Stimulated activated naive CD8-positive, alpha-beta T cell treated with anti-CD3 and anti-CD28 coated beads, Interleukin-15, amount 100 ng/mL, for 72 hours (primary cell): ENCODE measurements at places on chromosomes 3 and 15.
A peak's percentile ranks its signal among the peaks of the same experiment; 100 is the strongest.

- DNase-seq = peak; percentile 93
Observed at GRCh38 chr3:48656061-48656840, 6.4 kb downstream of the CELSR3 start.

DNA sequence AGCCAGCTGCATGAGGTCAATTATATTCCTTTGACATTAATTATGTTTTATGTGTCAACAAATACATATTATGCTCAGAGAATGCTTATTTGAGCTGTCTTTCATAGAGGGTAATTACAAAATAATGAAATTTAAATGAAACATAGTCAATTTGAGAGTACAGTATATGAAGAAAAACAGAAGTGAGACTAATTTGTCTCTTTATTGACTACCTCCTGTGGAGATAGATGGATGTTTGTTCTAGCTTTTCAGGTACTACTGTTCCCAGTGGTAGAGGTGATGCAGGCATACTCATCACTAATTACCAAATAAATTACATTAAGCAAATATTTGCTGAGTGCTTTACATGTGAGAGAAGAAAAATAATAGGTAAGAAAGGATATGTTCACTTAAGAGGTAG is 1129.6 kb downstream of the OTOL1 start:
- no peak for DNase-seq

GRCh38 chr3:133428552-133428951 is 28.7 kb downstream of the BFSP2 start:
- DNase-seq = no peak

- no peak for DNase-seq
Observed at GRCh38 chr15:40340038-40340739, 550 bp downstream of the CCDC9B start.

DNA sequence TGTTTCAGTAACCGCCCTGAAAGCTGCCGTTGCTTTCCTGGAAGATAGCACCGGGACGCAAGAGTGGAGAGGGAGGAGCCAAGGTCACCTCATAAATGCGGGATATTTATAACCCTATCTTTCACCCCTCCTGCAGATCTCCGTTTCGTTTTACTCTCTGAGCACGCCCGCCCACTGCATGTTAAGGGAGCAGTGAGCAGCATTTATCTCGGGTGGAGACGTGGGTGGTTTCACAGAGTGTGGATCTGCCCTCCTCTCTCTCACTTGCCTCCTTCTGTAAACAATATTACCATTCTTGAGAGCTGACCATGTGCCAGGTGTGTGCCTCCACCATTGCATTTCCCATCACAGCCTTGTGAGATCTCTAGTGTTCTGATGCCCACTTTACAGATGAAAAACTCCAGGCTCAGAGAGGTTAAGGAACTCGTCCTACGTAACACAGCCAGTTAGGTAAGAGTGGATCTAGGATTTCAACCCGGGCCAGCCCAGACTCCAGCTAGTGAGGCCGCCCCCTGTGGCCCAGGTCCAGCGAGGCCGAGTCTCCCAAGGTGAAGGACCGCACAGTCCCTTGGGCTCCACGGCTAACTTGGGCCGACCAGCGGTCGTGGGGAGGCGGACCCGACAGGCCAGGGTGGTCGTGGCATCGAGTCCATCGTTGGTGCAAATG is 16.9 kb upstream of the SEMA4B start:
- no peak for DNase-seq

DNA sequence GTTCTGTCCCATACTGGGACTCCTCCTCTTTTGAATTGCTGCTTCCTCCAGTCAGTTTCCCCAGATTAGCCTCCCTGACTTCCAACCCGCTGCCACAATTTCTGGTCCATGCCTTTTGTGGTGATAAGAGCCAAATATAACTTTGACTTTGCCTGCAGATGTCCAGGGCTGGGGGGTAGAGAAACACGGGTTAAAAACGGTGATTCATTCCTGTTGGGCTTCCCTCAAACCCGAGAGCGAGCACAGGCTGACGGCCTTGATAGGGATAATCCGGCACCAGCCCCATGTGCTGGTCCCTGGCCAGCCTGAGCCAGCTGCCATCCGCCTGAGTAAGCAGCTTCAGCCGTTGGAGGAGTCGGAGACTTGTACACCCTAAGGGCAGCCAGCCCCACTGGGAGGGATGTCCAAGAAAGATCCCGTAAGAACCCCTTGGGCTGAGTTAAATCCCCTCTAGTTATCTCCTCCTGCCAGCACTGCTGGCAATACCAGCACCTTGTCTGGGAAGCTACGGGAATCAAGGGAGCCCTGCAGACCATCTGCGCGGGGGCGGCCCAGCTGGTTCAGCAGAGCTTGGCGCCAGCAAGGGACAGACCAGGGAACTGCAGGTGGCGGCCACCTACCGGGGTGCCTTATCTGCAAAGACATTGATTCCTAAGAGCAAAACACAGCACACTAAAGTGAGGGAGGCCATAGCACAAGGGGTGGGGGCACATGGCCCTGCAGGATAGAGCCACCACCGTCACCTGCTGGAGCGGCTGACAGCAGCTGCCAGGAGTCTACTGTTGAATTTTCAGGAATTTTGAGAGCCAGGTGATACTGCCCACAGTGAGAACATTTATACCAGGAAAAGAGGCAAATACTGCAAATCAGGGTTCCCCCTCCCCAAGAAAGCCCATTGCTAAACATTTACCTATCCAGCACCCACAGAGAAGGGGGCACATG is 18.1 kb downstream of the CSPG4 start:
- DNase-seq = no peak

DNA sequence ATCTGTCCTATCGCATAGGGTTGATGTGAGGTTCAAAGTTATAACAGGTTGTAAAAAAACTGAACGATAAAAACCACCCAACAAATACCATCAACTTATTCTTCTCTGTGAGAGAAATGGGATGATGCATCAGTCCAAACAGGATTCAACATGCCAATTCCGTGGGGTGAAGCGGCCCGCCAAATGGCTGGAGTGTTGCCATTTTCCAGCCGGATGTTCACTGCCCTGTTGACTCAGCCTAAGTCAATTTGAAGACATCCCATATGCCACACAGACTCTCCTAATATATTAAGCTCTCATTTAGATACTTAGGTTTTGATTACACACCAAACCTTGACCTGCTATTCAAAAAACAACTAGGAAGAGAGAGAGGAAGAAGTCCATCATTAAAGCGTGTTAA is 311.1 kb downstream of the VPS13C start:
- DNase-seq = no peak

DNA sequence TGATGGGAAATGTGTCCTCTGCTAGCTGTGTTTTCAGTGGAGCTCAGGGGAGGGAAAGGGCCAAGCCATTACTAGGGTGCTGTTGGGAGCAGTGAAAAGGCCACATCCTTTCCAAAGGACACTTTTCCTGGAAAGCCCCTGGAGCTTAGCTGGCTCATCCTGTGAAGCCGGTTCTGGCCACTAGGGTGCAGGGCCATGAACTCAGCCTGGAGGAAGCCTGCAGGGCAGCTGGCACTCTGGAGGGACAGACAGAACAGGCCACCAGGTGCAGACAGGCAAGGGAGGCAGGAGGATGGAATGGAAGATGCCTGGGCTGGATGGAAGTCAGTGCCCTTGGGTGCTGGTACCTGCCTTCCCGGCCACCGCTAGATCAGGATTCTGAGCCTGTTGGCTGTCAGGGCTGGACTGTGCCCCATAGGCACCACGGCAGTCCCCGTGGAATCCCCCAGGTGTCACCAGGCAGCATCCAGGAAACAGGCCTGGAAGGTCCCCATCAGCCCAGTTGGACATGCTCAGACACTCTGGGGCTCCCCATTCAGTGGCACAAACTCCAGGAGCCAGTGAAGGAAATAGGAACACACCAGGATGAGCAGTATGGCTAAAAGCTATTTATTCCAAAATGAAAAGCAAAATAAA is 76.2 kb upstream of the C2CD4B start:
- DNase-seq = no peak

DNA sequence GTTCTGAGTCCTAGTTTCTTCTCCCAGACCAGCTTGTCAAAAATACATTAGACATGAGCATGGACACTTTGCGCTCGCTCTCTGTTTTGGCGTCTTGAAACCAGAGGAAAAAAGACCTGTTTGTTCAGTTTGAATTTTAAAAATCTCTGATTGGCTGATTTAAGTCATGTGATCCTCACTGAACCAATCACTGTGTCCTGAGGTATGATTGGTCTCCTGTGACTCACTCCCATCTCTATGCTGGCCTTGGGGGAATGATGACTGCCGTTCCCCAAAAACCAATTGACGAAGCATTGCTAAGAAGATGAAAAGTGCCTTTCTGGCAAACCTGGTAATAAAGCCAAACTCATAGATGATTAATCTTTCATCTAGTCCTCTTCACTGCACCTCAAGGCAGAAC is 256.5 kb downstream of the IL5RA start:
- no peak for DNase-seq

DNA sequence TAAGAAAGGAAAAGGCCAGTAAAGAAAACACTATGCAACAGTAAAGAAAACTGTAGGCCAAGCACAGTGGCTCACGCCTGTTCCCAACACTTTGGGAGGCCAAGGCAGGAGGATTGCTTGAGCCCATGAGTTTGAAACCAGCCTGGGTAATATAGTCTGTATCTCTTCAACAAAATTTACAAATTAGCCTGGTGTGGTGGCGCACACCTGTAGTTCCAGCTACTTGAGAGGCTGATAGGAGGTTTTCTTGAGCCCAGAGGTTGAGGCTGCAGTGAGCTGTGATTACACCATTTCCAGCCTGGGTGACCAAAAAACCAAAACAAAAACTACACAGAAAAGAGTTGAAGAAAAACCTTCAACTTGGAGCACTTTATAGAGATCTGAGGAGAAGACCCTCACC is 31.8 kb downstream of the DAG1 start:
- DNase-seq = no peak

DNA sequence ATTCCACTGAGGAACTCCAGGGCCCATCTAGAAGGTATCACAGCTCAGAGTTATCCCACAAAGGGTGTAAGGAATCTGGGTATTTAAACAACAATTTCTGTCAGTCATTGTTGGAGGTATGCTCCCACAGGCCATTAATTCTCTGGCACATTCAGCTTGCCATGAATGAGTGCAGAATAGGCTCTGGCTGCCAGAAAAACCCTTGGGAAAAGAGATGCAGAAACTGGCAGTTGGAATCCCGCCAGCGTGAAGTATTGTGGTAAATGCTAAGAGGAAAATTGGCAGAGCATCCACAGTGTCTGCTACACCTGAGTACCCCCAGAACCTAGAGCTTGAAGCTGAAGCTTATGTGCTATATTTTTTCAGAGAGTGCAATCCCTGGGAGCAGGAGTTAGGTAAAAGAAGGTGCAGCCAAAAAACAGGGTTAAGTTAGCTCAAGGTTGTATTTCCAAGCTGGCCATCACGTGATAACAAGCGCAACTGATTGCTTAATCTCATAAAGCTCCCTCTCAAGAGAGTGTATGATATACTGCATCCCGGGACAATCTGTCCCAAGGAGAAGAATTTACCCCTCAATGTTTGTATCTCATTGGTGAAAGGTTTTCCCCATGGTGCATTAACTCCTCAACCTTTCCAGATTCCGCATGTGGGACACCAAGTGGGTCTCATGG is 94.2 kb upstream of the ACP3 start:
- DNase-seq = no peak

GRCh38 chr15:100820528-100820927 is 59.1 kb upstream of the ALDH1A3 start:
- no peak for DNase-seq

DNA sequence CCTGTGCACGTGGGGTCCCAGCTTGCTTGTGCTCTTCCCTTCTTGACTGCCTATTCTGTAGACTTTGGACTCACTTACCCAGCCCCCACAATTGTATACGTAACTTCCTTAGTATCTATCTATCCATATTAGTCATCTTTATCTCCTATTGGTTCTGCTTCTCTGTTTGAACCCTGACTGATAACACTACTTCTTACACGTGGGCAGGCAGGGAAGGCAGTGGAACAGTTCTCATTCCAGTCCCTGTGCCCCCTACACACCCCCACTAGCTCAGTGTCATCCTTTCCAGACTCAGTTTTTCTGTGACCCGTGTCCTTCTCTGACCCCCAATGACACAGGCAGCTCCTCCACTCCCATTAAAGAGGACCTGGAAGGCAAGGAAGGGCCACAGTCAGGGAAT is 74.2 kb upstream of the FBN1 start:
- DNase-seq = no peak

DNA sequence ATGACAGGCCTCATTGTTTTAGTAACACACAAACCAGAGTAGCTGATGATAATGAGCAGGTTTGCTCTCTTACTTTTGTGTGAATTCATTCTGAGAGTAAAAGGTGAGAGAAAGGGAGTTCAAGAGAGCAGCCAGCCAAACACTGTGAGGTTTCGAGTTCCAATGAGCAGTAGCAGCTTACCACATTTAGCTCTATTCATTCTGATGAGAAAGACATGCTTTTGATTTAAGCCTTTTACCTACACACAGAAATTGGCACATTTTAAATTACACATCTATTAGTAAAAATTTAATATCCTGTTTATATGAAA is 28.0 kb downstream of the GLDN start:
- DNase-seq = no peak

- peak; percentile 75 for DNase-seq
Observed at GRCh38 chr3:40971191-40972168, 227.8 kb upstream of the CTNNB1 start.

- no peak for DNase-seq
Observed at GRCh38 chr3:118108769-118109168, 925.9 kb downstream of the IGSF11 start.

- no peak for DNase-seq
Observed at GRCh38 chr3:65596571-65597225, 442.0 kb downstream of the MAGI1 start.

- no peak for DNase-seq
Observed at GRCh38 chr3:52279596-52279995, 1.1 kb upstream of the WDR82 start.

DNA sequence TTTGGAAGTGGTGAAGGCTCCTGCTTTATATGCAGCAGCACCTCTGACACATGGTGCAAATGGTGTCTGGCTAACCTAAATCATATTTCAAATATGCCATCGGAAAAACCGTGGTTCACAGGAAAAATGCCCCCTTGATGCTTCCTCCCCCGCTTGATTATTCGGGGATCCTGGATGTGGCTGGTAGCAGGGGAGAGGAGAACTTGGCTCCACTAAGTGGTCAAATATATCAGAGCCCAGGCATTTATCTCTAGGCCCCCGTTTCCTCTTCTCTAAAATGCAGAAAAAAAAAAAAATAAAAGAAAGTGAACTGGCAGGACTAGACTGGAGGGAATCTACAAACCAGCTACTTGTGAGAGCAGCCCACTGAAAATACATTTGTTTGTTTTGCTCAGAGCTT is 18.2 kb upstream of the ATP2B2 start:
- peak; percentile 4 for DNase-seq

GRCh38 chr3:134002306-134002705 is 27.4 kb downstream of the SLCO2A1 start:
- DNase-seq = no peak

DNA sequence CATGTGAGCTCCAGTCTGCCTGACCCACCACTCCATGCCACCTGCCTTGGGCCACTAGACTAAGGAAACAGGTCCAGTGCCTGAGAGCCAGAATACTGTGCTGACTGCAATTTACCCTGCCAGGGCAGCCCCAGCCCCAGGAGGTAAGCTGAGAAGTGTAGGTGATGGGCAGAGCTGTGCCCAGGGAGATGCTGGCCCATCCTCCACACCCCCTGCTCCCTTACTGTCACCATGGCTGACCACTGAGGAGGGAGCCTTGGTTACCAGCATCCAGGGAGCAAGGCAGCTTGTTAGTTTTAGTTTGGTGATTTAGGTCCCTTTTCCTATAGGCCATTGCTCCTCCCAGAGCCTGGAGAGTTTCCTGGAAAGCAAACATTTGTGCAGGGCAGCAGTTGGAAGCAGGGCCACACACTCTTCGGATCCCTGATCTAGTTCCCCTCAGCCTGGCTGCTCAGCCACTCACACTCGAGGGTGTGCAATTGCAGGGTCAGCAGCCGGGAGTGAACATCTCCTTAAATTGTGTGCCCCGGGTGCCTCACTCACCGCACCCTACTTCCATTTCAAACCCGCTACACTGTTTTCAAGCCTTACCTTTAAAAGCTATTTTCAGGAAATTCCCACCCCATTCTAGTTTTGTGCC is 2.0 kb downstream of the GALNT15 start:
- DNase-seq = no peak
